ENCODE measurements at places on chromosomes 11 and 22.
A peak's percentile ranks its signal among the peaks of the same experiment; 100 is the strongest.

GRCh38 chr11:58658623-58659022 lies 36.2 kb downstream of the CNTF start:
- no peak for DNase-seq

DNA sequence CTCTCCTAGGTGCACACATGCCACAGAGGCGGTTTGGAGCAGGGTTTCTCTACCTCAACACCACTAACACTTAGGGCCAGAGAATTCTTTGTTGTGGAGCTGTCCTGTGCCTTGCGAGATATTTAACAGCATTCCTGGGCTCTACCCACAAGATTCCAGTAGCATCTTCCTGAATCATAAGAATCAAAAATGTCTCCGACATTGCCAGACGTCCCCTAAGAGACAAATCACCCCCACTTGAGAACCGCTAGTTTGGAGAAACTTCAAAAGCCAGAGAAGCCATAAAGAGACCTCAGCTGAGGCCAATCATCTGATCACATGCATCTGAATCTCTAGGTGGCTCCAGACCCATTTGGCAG lies 16.1 kb downstream of the MFNG start:
- no peak for DNase-seq

GRCh38 chr11:68191661-68192579 lies 21.2 kb downstream of the KMT5B start:
- no peak for DNase-seq

GRCh38 chr11:102390667-102391465 lies 43.9 kb downstream of the BIRC2 start:
- DNase-seq: peak; percentile 75

DNA sequence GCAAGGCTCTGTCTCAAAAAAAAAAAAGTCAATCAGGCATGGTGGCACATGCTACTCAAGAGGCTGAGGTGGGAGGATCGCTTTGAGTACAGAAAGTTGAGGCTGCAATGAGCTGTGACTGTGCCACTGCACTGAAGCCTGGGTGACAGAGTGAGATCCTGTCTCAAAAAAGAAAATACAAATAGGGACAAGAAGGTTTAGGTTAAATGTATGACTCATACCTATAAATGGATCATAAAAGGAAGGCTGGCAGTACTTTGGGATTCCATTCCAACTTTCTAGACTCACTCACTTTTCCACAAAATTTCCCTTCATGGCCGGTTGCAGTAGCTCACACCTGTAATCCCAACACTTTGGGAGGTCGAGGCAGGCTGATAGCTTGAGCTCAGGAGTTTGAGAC lies 25.6 kb upstream of the OSBP start:
- DNase-seq: no peak

DNA sequence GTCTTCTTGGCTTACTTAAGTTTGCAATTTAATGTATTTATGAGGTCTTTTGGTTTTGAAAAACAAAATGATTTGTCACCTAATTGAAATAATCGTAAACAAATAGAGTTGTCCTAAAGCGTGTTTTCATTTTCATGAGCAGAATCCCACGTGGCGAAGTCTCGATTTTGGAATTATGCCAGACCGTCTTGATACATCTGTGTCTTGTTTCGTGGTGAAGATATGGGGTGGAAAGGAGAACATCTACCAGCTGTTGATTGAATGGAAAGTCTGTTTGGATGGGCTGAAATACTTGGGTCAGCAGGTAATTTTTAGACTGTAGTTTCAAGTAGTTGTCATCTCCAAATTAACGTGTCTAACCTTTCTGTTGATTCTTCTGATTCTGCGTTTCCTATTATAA lies 64.7 kb downstream of the UVRAG start:
- DNase-seq: peak; percentile 71

GRCh38 chr11:70341881-70342429 lies 56.4 kb upstream of the CTTN start:
- DNase-seq: no peak

- DNase-seq: peak; percentile 21
Measured at GRCh38 chr22:22933100-22933806, 45.6 kb downstream of the IGLL5 start.

DNA sequence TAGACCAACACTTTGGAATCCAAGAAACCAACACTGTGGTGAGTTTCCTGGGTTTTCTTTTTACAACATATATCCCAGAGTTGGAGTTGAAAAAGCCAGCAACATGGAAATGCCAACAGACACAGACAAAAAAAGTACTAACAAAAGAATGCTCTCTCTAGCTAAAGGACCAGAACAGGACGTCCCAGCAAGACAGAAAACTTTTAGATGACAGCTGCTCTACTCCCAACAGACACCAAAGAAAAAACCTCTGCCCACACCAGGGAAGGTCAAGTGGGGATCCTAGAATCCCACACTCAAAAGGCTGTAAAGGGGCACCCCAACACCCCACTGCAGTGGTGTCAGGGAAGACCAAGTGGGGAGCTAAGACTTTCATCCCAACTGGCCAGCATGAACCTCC lies 23.3 kb downstream of the RRAS2 start:
- no peak for DNase-seq

- no peak for DNase-seq
Measured at GRCh38 chr11:114027391-114027790, 32.1 kb upstream of the ZBTB16 start.

DNA sequence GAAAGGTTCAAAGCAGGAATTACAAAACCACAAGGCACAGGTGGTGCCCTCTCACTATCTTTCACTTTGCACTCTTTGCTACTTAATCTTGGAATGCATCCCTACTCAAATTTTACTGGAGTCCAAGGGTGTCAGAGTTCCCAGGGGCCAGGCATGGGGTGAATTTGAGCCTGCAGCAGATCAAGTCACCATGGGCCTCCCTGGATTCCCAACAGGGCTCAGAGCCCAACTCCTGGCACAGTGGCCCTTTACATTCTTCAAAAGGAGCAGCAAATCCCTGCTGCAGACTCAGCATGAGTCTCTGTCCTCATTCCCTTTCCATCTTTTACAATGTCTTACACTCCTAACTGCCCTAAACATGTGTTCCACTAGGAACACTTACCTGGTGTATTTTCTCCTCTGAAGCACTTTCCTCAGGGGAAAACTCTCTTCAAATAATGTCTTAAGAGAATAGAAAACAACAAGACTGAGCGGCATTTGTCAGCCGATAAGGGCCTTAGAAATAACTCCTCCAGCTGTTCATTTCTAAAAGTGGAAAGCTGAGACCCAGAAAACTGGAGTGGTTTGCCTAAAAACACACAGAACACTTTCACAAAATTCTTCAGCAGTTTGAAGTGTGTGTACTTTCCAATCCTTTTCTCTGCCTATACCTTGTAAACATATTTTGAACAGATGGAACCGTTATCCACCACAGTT lies 596.0 kb downstream of the INSC start:
- no peak for DNase-seq

DNA sequence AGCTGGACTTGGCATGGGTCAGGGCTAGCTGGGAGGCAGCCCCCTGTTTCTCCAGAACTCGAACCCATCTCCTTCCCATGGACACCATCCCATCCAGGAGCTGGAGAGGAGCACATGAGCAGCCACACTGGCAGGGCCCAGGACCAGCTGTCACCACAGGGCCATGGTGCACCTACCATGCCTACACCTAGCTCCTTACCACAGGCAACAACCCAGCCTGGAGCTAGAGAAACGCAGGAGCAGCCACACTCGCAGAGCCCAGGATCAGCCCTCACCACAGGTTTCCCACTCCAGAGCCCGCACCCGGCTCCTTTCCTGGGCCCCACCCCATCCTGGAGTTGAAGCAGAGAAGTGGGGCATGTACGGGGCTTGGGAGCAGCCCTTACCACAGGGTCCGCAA lies 50.2 kb downstream of the GAB4 start:
- no peak for DNase-seq

DNA sequence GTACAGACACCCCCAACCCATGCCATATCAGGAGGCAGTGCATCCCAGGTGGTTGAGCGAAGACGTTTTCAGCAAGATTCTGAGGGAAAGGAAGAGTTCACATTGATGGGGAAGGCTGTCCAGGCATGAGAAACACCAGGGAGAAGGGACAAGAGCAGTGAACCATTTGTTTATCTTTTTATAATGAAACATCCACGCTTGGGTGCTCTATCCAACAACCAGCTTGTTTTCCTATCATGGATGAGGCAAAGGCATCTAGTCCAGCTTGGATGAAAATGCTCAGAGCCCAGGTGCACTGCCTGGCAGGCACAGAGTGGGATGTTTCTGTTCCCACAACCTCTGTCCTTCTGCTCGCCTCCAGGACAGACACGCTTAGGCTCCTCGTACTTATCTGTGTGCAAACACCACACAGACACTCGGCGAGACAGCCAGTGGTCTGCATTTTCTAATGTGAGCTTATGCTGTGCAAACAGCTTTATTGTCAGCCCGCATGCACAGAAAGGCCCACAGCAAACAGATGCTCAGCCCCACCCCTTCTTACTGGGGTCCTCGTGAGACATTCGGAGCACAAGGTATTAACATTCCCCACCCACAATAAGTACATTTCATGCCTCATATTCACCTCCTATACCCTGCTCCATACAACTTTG lies 45.4 kb upstream of the NTM start:
- no peak for DNase-seq

GRCh38 chr22:38715176-38715764 lies 9.5 kb downstream of the GTPBP1 start:
- DNase-seq: no peak

DNA sequence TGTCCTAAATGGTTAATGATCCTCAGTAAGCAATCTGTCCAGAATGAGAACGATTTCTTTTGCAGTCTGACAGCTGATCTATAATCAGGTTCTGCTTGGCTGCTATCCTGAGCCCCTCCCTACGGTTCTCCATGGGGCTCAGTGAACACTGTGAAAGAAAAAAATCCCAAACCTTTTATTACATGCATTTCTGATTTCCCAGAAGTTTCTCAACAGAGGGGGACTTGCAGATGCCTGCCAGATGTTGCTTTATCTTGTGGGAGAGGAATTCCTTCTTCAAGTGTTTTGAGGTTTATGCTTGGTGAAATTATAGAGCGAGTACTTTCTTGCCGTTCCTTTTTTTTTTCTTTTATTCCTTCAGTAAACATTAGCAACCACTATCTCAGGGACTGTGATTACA lies 531.9 kb upstream of the ISX start:
- DNase-seq: no peak

- no peak for DNase-seq
Measured at GRCh38 chr11:101620026-101620425, 36.2 kb upstream of the TRPC6 start.

DNA sequence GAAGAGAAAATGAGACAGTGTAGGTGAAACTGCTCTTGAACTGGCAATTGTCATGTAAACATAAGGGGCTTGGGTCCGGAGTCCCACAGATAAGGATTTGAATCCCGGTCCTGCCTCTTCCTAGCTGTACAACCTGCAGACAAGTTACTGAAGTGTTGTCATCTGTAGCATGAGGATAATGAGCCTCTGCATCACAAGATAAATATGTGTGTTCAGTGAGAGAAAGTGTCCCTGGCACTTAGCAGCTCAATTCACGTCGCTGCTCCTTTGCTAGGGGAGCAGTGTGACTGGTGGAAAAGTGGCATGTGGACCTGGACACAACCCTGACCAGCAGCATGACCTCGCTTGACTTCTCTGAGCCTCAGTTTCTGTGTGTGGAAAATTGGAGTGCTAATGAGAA lies 73.7 kb upstream of the NECTIN1 start:
- no peak for DNase-seq

DNA sequence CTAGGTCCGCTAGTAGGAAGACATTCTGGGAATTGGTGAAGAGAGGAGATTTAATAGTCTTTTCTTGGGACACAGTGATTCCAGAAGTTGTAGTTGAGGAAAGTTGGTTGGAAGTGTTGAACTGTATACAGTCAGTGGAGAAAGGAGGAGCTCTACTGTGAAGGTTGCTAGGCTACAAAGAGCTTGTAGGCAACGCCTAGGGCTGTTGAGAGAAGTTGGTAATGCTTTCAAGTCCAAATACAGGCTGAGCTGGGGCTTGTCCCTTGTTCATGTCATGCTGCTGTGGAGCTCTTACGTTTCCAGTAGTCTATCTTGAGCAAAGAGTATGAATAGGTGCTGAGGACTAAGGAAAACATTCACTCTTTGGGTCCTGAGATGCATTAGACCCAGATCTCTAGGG lies 1.1 kb downstream of the TBCEL start:
- DNase-seq: no peak

GRCh38 chr11:8593935-8594909 lies at the start of gene STK33:
TSS of gene STK33 (minus strand) at chr11:8594228. CDS start at chr11:8474905, 119,323 bp downstream.
- DNase-seq: peak; percentile 84

DNA sequence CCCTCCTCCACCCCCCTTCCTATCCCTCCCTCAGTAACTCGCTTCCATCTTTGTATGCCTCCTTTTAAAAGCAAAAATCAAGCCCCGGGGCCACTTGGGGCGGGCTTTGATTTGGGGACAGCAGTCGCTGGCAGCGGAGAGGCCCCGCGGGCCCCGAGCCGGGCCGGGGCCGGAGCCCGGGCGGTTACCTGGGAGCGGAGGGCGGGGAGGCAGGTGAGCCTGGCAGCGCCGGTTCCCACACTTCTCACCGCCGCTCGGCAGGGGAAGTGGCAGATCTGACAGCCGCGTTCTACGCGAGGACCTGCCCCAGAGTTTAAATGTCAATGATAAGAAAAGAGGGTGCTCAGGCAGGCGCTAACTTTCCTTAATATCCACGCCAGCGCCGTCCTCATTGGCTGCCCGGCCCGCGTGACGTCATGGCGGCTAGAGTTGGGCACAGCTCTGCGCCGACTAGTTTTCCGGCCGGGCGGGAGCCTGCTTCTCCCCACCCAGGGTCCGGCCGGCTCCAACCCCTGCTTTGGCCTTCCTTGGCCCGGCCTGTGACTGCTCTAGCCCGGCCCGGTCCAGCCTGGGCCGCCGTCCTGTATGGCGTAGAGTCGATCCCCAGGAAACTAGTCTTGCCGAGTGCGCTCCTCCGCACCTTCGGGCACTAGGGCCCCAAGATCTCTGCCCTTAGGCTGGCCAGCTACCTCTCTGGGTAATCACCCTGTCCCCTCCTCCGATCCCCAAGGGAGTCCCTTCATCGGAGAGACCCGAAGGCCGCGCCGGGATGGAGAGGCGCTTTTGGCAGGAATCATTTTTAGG lies 6.7 kb upstream of the PAX6 start:
- no peak for DNase-seq

- DNase-seq: no peak
Measured at GRCh38 chr11:87203907-87204602, 166.3 kb downstream of the TMEM135 start.

GRCh38 chr11:125239585-125240560 lies 75.3 kb downstream of the PKNOX2 start:
- DNase-seq: no peak

DNA sequence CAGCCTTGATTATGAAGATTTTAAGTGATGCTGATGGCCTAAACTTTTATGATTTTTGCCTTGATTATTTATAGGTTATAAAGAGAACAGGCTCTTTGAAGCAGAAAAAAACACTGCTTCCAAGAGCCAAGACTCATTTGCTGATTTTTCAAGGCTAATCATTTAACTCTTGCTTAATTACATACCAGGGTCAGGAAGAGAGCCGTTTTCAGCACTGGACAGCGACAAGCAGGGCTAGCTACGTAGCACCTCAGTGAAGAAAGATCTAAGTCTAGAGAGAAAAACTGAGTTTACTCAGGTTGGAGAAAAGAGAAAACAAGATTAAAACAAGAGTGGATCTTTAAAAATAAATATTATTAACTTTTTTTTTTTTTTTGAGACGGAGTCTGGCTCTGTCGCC lies 615.4 kb upstream of the B3GAT1 start:
- peak; percentile 55 for DNase-seq

- no peak for DNase-seq
Measured at GRCh38 chr11:106061249-106061784, 15.8 kb downstream of the KBTBD3 start.
